ENCODE measurements at places on chromosomes 11 and 22.
A peak's percentile ranks its signal among the peaks of the same experiment; 100 is the strongest.

- no peak for DNase-seq
Observed at GRCh38 chr11:99080154-99080553, 59.4 kb downstream of the CNTN5 start.

DNA sequence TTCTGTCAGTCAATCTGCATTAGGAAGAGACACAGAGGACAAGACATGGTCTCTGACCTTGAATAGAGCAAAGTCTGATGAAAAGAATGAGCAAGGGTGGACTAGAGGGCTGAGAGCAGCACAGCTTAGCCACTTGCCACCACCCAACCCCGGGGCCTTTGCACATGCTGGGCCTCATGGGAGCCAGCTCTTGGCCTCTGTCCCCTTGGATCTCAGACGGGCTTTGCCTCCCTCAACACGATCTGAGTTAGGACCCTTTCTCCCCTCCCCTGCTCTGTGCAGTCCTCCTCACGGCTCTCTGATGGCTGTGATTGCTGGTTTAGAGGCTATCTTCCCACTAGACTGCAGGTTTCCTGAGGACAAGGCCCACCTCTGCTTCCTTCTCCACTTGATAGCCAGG is 131.6 kb upstream of the B3GAT1 start:
- no peak for DNase-seq

DNA sequence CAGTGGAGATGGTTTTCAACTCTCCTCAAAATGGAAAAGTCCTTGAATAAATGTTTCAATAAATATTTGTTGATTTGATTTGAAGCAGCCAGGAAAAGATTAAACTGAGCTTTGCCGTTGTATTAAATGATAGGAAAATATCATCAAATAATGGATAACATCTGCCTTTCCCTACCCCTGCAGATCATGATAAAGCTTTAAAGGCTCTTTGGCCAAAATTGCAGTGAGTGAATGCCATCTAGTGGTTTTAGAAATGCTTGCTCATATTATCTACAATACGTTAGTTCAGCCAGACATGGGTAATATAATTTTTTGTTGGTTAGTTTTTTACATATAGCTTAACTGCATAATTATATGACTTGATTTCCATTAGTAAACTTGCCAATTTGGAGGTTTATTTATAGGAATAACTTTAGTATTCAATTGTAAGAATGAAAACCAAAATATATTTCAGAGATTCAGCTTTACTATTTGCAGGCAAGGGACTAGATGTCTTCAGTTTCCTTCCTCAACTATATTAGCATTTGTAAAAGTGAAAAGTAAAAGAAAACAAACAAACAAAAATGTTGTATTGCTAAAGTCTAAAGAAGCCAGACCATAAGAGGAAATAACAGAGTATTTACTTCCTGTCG is 159.2 kb downstream of the MSANTD4 start:
- DNase-seq: peak; percentile 4

GRCh38 chr11:12704049-12704448 is 29.8 kb downstream of the TEAD1 start:
- no peak for DNase-seq

DNA sequence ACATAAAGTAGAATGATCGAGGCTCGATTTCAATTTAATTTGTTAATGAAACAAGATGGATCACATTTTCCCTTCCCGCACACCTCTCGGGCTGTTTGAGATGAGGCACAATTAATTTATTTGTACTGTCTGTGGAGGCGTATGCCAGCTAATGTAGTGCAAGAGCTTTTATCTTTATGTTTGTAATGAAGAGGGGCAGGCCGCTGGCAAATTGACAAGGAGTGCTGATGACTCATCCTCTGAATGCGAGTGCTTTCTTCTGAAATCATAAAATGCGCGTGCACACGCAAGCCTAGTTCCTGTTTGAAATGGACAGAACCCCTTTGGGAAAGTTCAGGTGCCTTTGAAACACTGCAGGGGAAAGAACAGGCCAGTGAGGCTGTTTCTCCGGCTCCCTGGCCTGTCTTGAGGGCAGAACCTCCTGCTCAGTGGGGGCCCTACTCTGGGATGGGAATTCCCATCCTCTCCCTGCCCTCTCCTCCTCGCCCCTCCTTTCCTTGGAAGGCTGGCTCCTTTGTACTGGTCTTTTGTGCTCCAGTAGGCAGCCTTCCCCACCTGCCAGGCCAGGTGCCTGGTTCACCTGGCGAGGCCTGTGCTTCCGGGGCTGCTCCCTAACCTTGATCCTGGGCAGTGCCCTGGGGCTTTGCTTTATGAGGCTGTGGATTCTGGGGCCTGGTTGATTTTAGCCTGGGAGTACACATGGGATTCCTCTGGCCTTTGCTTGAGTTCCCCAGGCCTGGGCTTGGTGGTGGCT is 50.3 kb downstream of the TEAD1 start:
- DNase-seq: no peak

- DNase-seq: no peak
Observed at GRCh38 chr11:10317776-10318526, 13.1 kb downstream of the ADM start.

DNA sequence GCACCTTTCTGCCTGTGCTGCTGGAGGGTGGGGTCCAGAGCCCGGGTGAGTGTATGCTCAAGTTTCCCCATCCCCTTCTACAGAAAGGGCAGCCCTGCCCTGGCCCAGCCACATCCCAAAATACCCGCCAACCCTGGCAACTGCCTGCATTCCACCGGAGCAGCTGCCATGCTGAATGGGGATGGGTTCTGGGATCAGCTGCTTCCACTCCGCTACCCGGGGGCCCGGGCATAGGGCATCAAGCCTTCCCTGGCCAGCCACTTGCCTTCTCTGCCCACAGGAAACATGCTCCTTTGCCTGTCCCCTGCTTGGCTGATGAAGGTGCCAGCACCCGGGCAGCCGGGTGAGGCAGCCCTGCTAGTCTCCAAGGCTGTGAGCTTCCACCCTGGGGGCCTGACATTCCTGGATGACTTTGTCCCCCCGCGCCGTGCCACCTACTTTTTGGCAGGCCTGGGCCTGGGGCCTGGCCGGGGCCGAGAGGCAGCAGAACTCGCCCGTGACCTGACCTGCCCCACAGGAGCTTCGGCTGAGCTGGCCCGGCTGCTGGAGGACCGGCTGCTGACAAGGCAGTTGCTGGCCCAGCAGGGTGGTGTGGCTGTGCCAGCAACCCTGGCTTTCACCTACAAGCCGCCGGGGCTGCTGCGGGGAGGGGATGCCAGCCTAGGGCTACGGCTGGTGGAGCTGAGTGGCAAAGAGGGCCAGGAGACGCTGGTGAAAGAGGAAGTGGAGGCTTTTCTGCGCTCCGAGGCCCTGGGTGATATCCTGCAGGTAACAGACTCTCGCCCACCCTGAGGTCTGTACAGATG is 3.2 kb downstream of the CARNS1 start:
- DNase-seq: peak; percentile 30

GRCh38 chr11:19979519-19979845 is 180.8 kb downstream of the DBX1 start:
- no peak for DNase-seq

DNA sequence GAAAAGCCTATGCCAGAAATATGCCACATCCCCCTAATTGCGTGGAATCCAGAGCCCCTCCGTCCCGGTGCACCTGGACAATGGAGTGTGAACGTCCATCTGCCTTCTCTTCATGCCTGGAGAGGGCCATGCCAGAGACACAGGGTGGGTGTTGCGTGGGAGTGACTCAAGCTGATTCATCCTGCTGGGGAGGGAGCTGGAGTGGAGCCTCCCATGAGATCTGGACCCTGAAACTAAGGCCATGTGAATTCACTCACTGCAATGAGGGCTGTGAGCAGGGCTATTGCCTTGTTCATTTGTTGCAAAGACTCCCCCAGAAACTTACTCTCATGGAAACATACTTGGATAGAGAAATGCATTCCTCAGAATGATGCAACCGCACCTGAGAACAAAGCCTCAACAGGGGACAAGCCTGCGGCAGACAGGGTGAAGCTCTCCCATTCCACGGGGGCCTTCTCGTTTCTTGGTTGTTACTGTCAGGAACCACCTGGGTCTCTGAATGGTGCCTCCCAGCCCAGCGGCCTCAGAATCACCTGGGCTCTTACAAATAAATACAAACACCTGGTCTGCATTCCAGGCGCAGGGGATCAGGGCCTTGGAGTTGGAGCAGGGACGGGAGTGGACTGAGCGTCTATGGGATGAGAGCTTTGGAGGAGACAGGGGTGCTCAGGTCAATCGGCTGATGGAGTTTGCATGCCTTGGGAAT is 1031.2 kb downstream of the BRD1 start:
- DNase-seq: no peak

GRCh38 chr22:41657709-41658108 is 31.0 kb downstream of the SNU13 start:
- no peak for DNase-seq

- DNase-seq: no peak
Observed at GRCh38 chr22:29258407-29259252, 9.2 kb downstream of the RHBDD3 start.

DNA sequence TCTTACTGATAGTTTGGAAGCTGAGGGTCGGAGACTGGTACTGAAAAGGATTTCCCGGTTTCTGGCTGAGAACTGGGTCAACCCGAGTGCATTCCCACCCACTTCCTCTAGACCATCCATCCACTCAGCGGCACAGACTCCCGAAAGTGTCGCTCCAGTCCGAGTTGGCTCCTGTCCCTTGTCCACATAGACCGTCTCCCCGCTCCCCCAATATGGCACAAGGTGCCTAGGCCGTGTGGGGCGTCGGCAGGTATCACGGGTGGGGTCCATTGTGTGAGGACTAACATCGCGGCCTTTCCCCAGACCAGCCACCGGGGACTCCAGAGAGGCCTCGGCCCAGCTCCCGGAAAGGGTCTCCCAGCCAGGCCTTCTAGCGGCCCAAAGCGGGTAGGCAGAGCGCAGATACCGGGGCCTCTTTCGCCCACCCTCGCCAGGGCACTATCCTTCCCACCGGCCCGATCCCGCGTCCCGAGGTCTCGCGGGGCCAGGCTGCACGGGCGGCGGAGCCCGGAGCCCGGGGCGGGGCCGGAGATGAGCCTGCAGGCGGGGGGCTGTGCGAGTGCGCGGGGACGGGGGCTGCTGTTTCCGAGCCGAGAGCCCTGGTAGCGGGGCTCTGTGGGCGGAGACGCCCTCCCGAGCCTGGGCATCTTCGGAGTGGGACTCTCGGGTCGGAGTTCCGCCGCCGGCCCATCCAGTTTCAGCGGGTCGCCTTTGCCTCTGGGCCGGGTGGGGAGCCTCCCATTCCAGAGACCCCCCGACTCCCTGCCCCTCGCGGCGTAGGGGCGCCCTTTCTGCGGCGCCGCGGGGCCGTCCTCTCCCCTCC is 21.1 kb downstream of the SERPINH1 start:
- peak; percentile 63 for DNase-seq

- peak; percentile 71 for DNase-seq
Observed at GRCh38 chr11:69546735-69547370, 65.4 kb downstream of the LINC01488 start.

- no peak for DNase-seq
Observed at GRCh38 chr11:119788911-119789560, 60.0 kb upstream of the NECTIN1 start.

- no peak for DNase-seq
Observed at GRCh38 chr22:45430871-45431270, 17.4 kb downstream of the RIBC2 start.

DNA sequence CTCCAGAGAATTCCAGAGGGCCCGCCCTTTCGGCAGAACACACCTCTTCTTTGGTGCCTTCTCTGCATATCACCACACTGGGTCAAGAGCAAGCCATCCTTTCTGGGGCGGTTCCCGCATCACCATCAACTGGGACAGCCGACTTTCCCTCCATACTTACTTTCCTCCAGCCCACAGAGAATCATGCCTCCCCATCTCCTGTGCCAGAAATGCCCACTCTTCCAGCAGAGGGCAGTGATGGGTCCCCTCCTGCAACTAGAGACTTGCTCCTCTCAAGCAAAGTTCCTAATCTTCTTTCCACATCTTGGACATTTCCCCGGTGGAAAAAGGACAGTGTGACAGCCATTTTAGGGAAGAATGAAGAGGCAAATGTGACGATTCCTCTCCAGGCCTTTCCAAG is 157.7 kb downstream of the C11orf91 start:
- peak; percentile 38 for DNase-seq

- no peak for DNase-seq
Observed at GRCh38 chr11:65167656-65168055, 2.4 kb upstream of the SPDYC start.

DNA sequence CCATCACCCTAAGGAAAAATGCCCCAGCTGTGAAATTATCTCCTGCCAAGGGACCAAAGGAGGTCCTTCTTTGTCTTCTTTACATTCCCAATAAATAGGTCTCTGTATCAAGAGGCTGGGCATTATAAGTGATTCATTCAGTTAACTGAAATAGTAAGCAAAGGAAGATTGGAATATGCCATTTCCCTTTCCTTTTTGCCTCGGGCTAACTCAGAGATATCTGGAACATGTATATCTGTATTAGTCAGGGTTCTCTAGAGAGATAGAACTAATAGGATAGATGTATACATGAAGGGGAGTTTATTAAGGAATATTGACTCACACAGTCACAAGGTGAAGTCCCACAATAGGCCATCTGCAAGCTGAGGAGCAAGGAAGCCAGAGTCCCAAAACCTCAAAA is 15.3 kb upstream of the CWF19L2 start:
- DNase-seq: no peak

DNA sequence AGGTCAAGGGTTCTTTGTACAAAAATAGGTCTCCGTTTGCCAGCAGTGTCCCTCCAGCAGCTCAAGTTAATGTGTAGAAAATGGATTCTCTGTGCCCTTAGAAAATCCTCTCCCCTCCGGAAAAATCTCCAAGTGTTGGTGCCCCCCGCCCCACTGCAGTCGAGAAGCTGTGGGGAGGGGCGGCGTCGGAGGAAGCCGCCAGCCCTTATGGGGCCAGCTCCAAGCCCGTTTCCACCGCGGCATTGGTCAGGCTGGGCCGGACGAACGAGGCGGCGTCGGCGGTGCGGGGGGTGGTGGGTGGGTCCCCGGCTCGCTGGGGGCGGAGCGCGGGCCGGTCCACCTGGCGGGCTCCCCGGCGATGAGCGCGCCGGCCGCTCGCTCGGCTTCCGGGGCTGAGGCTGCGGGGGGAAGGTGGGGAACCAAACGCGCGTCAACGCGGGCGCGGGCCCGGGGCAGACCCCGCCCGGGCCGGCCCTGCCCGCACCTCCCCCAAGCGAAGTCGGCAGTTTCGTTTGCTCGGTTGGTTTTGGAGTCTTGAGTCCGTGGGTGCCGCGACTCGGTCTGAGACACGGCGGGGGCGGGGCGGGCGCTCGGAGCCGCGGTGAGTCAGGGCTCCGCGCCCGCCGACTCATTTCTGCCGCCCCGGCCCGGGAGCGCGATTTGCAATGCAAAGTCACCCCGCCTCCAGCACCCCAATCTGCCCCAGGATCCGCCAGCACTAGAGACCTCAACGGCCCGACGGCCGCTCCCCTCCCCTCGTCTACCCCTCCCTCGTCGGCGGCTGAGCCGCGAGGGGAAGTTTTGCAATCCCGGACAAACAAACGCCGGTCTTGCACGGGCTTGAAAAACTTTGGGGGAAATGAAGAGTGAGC is 1.4 kb downstream of the ASCL2 start:
- peak; percentile 88 for DNase-seq
